Stimulated activated CD8-positive, alpha-beta memory T cell treated with anti-CD3 and anti-CD28 coated beads, Interleukin-4, amount 100 ng/mL, for 24 hours (primary cell): ENCODE measurements at places on chromosomes 1 and 21.

DNA sequence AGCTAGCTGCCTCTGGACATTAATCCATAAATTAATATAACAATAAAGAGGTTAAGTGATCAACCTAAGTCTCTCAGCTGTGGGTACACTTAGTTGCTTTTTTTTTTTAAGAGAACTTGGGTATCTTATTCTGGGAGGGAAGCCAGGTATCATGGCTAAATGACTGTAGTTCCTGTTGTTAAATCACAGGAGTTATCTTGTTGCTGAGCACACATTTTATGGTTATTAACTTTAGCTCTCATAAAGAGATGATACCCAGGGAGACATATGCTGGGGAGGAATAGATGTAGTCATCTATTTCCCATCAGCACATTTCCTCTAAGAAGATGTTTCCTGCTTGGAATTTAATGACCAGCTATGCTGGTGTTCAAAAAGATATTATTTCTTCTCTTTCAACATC lies 227.8 kb downstream of the PTGER3 start:
- no peak for DNase-seq

DNA sequence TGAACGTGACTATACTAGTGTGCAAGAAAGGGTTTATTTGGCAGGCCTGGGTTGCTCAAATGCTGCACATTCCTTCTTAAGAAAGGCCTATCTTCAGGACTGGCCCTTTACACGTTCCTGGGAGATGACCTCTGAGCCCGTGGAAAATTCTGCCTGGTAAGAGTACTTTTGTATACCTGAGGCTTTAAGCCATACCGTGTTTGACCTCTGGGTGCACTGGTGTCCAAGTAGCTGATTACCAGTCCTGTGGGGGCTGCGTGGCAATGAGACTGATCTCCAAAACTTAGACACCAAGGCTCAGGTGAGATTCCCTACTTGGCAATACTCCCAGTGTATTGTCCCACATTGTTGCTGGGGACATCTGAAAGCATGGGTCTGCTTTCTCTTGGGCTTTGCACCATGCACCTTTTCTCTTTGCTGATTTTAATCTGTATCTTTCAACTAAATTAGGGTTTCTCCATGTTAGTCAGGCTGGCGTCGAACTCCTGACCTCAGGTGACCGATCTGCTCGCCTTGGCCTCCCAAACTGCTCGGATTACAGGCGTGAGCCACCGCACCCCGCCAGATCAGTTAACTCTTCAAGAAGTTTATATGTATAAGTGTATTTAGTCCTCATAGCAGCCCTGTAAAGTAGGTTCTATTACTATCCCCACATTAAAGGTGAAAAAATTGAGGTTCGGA lies 44.5 kb downstream of the TRIM33 start:
- DNase-seq: no peak

GRCh38 chr1:69710484-69711189 lies 142.9 kb downstream of the LRRC7 start:
- DNase-seq: no peak

DNA sequence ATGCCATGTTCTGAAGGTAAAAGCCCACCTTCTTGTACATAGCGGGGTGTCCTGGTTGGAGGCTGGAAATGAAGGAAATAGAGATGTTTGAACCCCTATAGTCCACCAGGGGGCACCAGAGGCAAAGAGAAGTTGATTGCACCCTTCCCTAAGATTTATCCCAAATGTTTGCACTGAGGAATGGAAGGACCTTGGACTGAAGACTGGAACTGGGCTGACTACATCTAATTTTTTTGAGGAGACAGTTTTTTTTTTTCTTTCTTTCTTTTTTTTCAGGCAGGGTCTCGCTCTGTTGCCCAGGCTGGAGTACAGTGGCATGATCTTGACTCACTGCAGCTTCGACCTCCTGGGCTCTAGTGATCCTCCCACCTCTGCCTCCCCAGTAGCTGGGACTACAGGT lies 55.3 kb upstream of the EIF4G3 start:
- no peak for DNase-seq

DNA sequence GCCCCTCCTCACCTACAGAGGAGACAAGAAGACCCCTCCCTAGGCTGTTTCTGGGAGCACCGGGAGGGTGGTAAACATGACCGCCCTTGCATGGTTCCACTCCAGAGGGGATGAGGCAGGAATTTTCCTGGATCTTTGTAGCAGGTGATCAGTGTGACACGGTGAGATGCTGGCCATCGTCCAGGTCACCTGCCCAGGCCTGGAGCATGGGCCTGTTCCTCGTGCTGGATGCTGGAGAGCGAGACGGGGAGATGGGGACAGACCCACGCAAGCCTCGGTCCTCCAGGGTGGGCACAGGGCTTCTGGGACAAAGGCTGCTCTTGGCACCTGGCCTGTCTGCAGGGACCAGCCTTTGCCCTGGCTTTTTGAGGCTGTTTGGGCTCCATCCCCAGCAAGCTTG lies 46.2 kb downstream of the DMRTB1 start:
- no peak for DNase-seq

GRCh38 chr1:30411206-30411605 lies 312.2 kb downstream of the MATN1 start:
- DNase-seq: no peak

DNA sequence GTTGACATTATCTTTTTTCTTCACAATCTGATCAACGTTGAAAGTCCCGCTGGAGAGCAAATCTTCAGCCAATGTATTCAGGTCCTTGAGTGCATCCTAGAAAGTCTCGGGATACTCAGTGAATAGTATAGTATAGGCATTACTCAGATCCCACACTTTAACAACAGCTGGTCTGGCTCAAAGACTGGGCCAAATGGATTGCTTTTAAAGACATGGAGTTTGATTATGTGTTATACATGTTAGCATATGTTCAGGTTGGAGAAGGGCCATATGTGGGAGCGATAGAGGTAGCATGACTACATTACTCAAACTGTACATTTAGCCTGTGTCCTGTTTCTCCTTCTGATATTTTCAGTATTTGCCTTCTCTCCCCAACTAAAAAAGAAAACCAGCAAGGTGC lies 33.1 kb downstream of the OR10Z1 start:
- DNase-seq: no peak

- DNase-seq: no peak
These were observed 1.4 kb upstream of the NUP133 start for GRCh38 chr1:229509576-229509975.

GRCh38 chr1:221637641-221638041 lies 104.2 kb downstream of the DUSP10 start:
- DNase-seq: no peak

GRCh38 chr1:19738076-19738475 lies 61.6 kb downstream of the TMCO4 start:
- no peak for DNase-seq

- DNase-seq: no peak
These were observed 249.0 kb upstream of the ZP4 start for GRCh38 chr1:238139713-238140112.

- DNase-seq: no peak
These were observed 289.6 kb upstream of the DAB1 start for GRCh38 chr1:57713501-57713900.

GRCh38 chr1:247243524-247244137 lies 12.2 kb upstream of the VN1R5 start:
- DNase-seq: no peak

DNA sequence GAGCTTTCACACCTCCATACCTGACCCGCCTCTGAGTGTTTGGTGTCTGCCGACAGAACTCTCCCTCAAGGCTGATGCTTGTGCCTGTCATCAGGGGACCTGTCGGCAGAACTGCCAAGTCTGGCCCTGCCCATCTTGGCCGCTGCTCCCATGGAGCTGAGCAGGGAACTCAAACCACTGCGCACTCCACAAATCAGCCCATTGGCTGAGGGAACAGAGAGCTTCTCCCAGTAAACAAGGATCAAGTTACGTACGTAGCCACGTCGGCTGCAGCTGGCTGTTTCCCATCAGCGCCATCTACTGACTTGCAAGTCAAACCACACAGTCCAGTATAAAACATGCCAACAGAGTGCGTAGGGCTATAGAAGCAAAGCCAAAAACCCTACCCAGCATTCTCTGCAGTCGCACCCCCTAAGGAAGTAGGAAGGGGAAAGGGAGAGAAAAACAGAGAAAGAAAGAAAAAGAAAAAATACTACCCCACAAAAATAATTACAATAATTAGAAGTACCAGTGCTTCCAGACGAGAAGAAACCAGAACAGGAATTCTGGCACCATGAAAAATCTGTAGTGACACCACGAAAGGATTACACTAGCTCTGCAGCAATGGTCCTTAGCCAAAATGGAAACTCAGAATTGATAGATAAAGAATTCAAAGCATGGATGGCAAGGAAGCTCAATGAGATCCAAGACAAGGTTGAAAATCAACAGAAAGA lies 13.1 kb downstream of the KRTAP13-1 start:
- no peak for DNase-seq

- no peak for DNase-seq
These were observed 96.7 kb downstream of the GABPA start for GRCh38 chr21:25831300-25831960.

DNA sequence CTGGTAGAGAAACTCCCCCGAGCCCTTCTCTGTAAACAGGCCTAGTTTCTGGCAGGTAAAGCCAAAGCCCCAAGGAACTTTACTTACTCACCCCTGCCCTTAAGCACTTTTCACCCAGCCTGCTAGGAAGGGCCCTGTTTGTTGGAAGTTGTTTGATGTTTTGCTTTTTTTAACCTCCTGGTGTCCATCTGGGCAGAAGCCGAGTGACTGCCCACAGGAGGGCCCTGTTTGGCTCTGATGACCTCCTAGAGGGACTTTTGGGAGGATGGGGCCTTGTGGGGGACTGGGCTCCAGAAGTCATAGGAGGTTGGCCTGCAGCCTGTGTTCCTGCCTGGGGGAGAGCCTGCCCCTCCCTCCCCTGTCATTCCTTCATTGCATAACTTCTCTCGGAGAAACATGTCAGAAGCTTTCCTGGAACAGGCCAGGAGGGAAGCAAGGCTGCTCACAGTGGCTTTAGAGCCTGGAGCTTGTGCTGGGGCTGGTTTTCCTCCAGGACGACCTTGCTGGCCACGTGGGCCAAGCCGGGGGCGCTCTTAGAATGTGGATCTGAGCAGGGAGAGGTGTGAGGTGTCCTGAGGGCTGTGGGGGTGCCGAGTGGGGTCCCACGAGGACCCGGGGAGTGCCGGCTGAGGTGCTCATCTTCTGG lies 33.9 kb downstream of the COQ8A start:
- DNase-seq: no peak

- no peak for DNase-seq
These were observed 63.1 kb upstream of the IGSF5 start for GRCh38 chr21:39681845-39682244.

DNA sequence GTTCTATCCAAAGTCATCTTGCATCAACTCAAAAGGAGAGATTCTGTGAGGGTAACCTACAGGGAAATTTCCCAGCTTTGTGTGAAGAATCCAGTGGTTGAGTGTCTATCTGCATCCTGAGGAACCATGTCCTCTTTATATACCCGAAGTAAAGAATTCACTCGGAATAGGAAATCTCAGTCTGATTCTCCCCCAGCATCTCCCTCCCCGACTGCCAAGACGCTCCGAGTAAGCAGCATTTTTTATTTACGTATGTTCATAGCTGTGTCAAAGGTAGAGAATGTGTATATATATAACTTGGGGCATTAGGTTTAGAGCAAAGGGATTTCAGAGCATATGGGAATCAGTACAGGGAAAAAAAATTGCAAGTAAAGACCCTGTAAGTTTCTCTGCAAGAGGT lies 170.2 kb downstream of the SYT2 start:
- DNase-seq: no peak

GRCh38 chr1:83593073-83593472 lies 405.9 kb downstream of the TTLL7 start:
- DNase-seq: no peak

- DNase-seq: peak; percentile 3
These were observed 41.0 kb upstream of the DR1 start for GRCh38 chr1:93304716-93305138.

- no peak for DNase-seq
These were observed 375.9 kb upstream of the DUSP10 start for GRCh38 chr1:222117809-222118208.

- peak; percentile 24 for DNase-seq
These were observed 7.0 kb upstream of the KCNC4 start for GRCh38 chr1:110203021-110203661.

DNA sequence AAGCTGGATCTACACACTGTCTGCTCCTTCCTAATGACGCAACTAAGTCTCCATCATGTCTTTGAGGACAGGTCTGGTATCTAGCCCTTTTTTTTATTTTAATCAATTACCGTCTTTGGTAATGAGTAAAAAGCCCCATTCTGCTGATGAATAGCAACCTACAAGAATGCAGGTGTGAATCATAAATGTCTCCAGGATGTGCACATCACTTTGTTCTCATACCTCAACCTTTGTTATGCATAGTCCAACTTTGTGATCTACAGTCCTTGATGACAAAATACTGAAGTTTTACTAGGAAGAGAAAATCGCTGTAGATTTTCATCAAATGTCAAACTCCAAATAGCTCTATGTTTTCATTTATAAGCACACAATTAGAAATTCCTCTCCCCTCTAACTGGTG lies 39.3 kb downstream of the PLPPR5 start:
- no peak for DNase-seq
